Activated CD4-positive, alpha-beta T cell treated with anti-CD3 and anti-CD28 coated beads for 36 hours (primary cell): ENCODE measurements at places on chromosomes 6 and 20.
A peak's percentile ranks its signal among the peaks of the same experiment; 100 is the strongest.

DNA sequence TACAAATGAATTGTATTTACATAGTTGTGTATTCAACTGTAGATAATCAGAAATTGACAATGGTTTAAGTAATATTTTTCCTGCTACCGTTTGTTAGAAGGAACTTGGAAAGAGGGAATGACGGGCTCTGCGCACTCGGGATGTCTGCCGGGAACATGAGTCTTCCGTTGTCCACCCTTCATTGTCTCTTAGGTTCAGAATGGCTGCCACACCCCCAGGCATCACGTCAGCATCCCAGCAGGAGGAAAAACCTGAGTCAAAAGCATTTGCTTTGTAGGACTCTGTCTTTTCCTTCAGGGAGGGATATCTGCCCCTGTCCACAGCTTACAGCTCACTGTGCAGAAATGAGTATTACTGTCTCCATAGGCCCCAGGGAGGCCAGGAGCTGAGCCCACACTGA lies 331.2 kb downstream of the THBS2 start:
- DNase-seq = no peak

DNA sequence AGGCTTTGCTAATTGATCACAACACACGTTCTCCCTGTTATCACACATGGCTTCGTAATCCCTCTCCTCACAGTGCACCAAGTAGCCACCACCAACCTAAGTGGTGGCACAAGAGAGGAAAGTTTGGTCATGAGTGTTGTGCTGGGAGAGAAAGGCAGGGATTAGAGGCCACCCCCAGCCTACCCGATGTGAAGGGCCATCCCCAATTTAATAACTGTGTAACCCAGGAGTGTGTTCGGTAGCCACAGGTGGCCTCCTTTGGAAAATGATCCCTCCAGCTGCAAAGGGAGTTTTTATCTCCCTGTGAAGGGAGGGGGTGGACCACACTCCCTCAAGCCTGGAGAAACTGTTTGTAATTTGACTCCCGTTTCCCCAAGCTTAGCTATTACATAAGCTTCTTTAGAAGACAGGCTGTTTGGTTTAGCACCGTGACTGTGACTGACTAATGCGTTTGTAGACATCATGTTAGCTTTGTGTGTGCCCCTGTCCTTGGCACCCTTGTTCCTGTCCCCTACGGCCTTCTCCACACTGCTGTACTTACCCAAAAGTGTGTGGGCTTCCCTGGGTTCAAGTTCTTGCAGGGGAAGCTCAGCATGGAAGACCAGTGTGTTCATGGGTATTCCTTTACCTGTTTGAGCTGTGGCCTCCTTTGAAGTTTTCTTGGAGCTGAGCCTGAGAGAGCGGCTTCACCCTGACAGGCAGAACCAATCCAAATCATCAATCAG lies 20.6 kb downstream of the PPP1R16B start:
- DNase-seq = no peak

DNA sequence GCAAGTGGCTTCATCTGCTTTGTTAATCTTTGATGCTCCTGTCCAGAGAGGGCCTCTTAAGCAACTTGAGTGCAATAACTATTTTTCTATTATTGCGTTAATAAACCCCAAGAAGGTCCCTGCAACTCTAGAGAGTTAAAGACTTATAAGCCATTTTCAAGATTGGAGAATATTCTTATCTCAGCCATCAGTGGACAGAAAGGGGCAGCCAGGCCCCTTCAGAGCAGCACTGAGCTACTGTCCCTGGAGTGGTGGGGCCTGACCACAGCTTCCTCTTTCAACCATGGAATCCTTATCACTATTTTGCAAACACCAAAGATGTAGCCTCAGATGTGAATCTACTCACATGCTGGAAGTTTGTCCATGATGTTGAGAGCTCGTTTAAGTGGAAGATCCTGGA lies 2.8 kb upstream of the MAS1L start:
- DNase-seq = no peak

DNA sequence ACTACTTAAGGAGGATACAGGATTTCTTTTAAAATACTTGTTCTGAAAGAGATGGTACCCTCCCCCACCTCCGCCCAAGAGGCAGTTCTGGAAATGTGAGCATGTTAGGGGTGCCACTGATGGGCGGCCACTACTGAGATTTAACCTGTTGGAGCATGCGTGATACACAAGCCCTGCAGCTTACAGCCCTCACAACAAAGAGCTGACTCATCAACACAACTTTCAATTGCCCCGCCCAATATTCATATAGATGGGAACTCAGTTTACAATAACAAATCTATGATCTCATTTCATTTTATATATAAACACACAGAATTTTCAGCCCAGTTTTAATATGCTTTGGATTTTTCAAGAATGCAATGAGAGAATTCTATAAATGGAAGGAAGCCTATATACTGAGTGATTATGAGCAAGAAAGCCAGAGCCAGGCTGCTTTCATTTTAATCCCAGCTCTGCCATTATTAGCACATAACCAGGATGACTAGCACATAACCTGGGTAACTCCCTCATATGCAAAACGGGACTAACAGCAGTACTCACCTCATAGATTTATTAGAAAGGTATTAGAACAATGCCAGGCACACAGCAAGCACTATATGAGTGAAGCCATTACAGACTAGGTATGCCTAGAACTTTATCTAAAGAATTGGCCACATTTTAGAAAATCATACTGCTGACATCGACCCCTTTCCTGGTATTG lies 45.6 kb upstream of the IPCEF1 start:
- DNase-seq = no peak

GRCh38 chr20:35280523-35280922 lies 2.6 kb upstream of the MMP24OS start:
- no peak for DNase-seq

GRCh38 chr20:46784436-46785127 lies 75.1 kb downstream of the SLC2A10 start:
- no peak for DNase-seq

DNA sequence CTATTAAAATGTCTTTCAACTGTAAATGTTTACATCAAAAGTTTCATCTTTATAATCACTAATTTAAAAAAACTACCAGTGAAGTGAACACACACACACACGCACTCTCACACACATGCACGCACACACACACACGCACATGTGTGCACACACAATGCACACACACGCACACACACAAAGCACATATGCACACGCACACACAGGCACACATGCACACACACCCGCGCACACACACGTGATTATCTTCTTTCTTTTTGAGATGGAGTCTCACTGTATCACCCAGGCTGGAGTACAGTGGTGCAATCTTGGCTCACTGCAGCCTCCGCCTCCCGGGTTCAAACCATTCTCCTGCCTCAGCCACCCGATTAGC lies 80.0 kb upstream of the FRMD1 start:
- no peak for DNase-seq

GRCh38 chr6:150176152-150176551 lies 33.3 kb downstream of the PPP1R14C start:
- no peak for DNase-seq

DNA sequence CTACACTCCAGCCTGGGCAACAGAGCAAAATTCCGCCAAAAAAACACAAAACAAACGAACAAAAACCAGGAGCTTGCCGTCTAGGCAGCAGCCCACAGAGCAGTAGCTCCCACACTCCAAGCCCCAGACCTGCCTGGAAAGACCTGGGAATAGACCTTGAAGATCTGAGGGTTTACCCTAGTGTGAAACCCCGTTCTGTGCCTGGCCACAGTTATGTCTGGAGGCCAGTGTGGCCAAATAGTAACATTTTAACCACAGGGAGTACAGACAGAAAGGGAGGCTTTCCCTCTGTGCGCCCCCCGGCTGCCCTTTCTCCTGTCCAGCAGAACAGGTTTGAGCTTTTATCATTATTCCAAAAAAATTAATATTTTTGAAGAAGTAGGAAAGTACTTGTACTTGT lies 172.4 kb downstream of the QKI start:
- DNase-seq = no peak

- peak; percentile 79 for DNase-seq
Measured at GRCh38 chr20:34215711-34216381, 25.4 kb upstream of the ASIP start.

DNA sequence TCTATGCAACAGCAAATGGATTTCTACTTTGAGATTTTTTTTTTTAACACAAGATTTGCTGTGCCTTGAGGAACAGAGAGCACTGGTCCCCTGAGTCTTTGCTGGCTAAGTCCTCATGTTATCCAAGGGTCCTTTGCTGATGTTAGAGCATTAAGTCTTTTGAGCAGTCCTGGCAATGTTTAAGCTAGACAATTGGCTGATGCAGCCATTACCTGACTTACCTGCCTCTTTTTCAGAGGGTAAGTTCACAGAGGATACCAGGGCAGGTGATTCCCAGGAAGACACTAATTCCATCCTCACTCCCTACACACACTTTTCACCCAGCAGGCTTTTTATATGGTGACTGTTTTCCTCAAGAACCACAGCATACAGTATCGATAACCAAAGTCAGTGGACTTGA lies 337.7 kb downstream of the HDGFL1 start:
- no peak for DNase-seq

DNA sequence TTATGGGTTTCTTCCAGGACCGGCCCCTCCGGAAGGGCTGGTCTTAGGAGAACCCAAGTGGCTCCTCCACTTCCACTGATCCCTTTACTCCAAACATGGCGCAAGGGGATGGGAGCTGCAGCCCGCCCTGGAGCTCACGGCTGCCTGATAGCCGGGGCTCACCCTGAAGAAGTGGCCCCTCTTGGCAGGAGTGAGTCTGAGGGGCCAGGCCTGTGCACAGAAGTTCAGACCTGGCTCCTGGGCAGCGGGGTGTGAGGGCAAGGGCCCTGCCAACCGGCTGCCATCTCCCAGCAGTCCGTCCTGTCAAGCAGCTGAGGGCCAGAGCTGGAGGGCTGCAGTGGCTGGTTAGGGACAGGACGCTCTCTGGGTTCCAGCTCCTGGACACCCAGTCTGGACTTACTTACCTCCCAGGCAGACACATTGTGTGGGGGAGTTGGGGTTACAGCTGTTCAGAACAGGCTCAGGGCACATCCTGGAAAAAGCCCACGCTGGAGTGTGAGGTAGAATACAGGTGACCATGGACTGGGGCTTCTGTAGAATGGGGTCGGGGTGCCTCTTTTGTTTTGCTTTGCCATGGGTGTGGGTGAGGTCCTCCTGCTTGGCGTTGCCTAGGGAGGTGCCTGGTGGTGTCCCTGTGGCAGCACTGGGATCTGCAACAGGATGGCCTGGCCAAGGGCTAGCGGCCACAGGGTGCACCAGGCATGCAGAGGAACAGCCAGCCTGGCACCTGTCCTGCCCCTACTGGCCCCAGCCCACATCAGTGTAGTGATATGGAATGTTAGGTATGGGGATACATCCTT lies 88.4 kb downstream of the ASXL1 start:
- DNase-seq = no peak

DNA sequence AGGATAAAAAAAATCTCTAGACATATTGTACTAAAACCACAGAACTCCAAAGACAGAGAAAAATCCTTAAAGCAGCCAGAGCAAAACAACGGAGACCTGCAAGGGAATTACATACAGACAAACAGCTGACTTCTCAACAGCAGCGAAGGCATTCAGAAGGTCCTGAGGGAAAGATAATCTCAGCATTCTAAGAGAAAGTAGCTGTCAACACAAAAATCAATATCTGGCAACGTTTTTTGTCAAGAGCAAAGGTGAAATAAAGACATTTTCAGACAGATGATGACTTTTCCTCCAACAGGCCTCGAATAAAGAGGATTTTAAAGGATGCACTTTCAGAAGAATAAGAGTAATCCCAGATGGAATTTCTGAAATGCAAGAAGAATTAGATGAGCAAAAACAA lies 6.1 kb upstream of the SCGN start:
- DNase-seq = no peak

DNA sequence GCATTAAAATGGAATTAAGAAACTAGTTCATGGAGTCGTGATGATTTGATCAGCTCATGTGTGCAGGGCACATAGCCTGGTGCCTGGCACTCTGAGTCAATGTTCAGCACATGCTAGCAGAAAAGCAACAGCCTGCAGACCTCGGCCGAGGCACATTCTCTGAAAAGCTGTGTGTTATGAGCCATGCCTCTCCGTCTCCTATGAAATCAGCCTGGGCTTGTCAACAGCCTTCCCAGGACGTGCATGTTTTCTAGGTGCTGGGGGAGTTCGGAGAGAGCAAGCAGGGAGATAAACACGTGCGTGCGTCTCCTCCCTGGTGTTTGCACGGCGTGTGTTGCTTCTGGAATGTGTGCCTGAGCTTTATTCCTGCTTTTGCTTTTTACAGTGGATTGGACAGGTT lies 207.8 kb upstream of the KCNG1 start:
- no peak for DNase-seq

DNA sequence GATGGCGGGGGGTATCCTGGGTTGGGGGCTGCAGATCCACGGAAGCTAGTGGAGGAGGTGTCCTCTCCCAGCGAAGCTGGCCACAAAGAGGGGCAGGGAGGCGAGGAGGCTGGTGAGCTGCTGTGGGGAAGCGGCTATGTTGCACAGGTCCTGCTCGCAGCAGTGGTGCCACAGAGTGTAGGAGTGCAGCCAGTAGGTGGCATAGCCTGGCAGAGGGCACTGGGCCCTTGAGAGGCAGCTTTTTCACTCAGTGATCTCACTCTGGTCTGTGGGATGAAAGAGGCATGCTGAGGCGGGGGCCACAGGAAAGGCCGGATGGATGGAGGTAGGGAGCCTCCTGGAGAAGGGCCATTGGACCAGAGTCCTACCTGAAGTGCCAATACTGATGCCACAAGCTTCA lies 2.9 kb upstream of the LY6G6D start:
- peak; percentile 36 for DNase-seq

DNA sequence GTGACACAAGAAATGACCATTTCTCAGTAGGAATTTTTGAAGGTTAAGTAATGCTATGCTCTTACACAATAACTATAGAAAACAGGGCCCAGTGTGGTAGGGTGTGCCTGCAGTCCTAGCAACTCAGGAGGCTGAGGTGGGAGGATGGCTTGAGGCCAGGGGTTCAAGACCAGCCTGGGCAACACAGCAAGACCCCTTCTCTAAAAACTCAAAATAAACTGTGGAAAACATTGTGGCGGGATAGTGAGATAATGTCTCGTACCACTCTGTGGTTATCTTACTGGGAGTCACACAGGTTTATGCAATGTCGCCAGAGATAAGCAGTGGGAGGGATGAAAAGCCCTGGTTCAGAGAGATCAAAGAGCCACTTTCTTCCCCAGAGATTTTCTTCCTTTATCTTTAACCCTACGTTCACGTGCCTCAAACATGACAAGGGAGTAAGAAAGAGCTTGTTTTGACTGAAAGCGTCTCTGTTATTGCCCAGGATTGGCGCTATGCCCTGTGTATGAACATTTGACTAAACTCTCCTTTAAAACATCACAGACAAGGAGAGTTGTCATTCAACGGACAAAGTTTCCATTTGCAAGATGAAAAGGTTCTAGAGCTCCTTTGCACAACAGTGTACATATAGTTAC lies 13.9 kb downstream of the GCM1 start:
- DNase-seq = peak; percentile 9

DNA sequence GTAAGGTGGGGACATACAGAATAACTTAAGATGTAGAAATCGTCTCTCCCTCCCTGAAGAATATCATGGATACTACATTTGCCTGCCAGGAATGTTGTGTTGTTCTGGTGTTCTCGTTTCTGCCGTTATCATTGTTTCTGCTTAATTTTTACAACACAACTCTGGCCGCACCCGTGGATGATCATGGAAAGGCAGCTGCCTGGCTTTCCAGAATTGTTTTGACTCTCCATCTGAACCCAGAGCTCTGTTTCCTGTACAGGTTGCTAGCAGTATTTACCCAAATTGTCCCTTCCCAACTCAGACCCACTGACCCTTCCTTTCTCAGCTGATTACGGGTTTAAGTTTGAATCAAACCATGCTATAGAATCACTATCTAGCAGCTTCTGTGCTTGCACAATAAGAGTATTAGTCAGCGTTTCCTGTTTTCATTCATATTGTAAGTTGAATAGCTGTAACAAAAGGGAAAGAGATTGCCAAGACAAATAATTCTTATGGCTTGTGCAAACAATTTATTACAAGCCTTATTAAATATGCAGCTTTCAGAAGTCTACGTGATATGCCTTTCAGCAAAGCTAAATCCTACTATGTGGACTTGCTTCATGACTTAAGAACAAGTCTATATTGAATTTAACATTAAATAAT lies 139.0 kb downstream of the MTHFD1L start:
- DNase-seq = no peak
